ENCODE measurements at places on chromosomes 4 and X. TPM values are rescaled to one million over a fixed set of nuclear protein-coding genes. Genes with fewer than 3 reads are reported as not detected.
A peak's percentile ranks its signal among the peaks of the same experiment; 100 is the strongest.

The UCHL1 gene
- total RNA-seq = 1,483 TPM

DNA sequence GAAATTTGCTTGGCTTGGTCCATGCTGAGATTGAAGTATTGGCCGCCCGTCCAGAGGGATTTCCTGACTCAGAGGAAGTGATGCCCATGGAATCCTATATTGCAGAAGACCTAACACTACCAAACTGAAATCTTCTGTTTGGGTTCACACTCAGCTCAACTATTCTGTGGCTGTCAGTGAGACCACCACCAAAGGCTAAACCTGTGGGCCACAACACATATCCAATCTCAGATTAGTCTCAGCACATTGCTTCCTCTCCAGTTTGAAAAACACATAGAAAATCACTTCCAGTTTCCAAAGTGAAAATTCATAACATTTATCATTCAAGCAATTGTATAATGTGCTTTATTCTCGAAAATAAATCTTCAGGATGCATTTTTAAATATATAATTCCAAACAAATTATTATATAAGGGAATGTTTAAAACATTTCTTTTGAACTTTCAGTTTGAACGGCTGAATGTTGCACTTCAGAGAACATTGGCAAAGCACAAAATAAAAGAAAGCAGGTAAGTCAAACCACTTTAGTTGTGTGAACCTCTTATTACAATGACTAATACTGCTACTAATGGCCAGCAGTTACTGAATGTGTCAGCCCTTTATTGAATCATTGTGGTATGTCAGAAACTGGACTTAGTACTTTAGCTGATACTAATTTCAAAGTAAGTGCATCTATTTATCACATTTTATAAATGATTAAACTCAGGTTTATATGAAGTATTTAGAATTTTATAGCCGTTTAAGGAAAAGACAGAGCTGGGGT lies 37.0 kb downstream of the GUCY1A1 start:
- peak; percentile 49 for DNase-seq

DNA sequence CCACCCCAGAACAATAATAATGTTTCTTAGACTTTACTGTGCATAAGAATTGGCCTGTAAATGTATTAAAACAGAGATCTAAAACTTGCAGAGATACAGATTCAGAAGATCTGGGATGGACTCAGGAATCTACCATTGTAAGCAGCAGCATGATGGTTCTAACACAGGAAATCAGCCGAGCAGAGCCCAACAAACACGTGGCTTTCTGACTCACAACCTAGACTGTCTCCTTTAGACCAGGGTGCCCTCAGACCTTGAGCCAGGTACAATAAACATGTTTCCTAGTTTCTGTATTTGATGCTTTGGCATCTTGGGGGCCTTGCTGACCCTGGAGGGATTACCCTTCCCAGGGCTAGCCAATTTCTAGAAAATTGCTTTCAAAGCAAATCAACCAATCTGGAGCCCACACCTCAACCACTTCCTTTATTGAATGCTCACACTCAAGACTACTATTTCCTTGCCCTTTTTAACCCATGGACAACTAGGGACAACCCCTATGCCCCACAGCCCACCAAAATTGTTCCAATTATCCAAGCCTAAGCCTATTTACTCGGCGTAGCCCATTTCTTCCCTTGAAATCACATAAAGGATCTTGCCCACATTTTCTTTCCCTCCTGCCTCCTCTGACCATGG lies 80.5 kb downstream of the TBC1D9 start:
- DNase-seq = peak; percentile 48

The TCEANC gene
- 1.4 TPM for total RNA-seq

DNA sequence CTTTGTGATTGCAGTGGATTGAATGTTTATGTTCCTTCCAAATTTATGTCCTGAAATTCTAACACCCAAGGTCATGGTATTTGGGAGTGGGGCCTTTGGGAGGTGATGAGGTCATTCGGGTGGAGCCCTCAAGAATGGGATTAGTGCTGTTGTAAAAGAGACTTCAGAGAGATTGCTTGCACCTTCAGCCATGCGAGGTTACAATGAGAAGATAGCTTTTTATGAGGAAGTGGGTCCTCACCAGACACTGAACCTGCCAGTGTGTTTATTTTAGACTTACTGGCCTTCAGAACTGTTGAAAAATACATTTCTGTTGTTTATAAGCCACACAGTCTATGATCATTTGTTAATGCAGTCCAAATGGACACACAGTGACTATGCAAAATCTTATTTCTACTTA lies 161.0 kb upstream of the GPRIN3 start:
- DNase-seq = peak; percentile 1

GRCh38 chr4:94168321-94168720 lies 39.3 kb upstream of the SMARCAD1 start:
- DNase-seq = no peak

DNA sequence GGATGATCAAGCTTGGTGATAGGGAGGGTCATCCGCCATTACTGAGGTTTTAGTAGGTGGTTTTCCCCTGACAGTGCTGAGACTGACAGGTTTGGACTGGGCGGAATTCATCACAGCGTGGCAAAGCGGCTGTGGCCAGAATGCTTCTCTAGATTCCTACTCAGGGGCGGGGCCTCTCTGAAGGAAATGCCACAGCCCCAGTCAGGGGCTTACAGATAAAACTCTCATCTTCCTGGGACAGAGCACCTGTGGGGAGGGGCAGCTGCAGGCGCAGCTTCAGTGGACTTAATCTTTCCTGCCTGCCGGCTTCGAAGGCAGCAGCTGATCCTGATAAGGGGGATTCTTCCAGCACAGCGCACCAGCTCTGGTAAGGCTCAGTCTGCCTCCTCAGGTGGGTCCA lies 316.7 kb downstream of the RPA4 start:
- DNase-seq = no peak

DNA sequence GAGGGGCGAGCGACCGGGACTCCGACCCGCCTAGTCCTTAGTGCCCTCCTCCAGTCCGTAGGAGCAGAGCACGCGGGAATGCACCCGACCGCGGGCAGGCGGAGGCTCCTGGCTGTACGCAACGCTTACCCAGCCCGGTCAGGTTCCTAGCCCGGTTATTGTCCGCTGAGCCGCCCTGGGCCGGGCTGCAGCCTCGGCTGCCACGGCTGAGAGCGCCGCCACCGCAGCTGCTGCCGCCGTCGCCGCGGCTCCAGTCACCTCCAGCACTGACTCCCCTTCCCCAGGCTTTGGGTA lies at the start of gene AMER1:
AMER1 (minus strand) TSS at position 268 of the 294 bp plus-strand sequence. CDS start 12,422 bp downstream, outside the sequence.
- no peak for DNase-seq

The MAGEB17 gene
- total RNA-seq = not detected

The PAGE2 gene
- total RNA-seq = not detected

The LCORL gene
- 23.3 TPM for total RNA-seq

The AMER1 gene
- 5.3 TPM for total RNA-seq

- peak; percentile 20 for DNase-seq
Measured at GRCh38 chr4:52566136-52567031, 92.7 kb downstream of the USP46 start.

DNA sequence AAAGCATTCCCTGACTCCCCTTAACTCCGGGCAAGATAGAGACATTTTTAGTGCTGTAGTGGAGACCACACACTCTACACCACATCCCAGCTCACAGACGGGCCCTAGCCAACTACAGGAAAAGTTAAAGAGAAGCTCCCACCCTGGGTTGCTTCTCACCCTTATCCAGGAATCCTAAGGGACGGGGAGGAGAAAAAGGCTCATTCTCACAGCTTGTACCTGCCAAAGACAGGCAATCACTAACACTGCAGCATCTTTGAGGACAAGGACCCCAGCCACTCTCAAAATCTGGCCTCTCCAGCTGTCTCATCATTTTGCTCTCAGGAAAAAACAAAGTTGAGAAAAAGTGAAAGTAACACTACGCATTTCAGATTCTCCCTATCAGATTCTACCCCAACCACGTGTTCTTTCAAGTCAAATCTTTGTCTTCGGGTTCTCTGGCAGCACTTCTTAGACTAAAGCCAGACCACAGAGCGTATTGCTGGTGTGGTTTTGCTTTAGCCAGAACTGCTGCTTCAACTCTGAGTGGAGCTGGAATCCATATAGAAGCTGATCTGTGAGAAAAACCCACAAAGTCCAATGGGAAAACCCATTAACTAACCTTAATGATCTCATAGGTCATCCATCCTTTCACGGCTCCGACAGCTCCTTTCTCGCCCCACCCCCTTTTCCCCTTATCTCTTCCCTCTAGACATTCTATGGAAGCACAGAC lies 605.9 kb upstream of the DIPK2B start:
- DNase-seq = peak; percentile 95

The MAGEA2B gene
- total RNA-seq = 2.5 TPM

GRCh38 chr4:188956566-188956965 lies 817.3 kb downstream of the TRIML1 start:
- no peak for DNase-seq

DNA sequence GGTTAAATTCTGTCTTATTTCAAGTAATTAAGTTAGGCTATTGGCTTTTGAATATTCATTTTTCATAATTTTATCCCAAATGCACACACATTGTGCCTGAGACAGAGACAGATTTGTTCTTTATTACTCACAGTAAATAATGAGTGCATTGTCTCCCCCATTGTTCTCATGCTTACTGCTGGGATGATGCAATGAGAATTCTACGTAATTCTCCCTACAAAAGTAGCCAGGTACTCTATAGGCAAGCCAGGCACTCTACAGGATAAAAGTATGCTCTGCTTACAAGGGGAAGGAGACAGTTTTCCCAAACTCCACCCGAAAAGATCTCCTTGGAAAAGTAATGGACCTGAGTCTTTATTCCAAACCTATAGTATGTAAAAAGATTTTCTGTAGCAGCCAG lies 1890.7 kb upstream of the PCDH10 start:
- DNase-seq = no peak

GRCh38 chr4:141768954-141769353 lies 132.6 kb downstream of the IL15 start:
- peak; percentile 7 for DNase-seq

The RBM46 gene
- total RNA-seq = not detected

DNA sequence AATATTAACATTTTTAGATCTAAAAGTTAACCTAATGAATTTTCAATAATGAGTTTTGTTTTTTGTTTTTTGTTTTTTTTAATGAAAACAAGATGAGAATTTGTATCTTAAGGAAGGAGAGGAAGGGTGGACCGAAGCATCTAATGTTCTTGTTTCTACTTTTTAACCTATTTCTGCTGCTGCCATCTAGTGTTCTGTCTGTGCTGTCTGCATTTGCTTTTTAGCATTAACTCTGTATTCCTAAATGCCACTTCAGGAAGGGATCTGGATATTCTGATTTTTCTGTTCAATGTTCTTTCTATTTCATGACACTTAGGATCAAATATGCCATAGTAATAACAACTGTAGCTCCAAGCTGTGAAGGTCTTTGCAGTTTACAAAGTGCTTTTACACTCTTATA lies 161.7 kb downstream of the BRWD3 start:
- DNase-seq = peak; percentile 3

The TRIM61 gene
- not detected for total RNA-seq

The ETDA gene
- total RNA-seq = not detected

The RAP1GDS1 gene
- total RNA-seq = 42.3 TPM

DNA sequence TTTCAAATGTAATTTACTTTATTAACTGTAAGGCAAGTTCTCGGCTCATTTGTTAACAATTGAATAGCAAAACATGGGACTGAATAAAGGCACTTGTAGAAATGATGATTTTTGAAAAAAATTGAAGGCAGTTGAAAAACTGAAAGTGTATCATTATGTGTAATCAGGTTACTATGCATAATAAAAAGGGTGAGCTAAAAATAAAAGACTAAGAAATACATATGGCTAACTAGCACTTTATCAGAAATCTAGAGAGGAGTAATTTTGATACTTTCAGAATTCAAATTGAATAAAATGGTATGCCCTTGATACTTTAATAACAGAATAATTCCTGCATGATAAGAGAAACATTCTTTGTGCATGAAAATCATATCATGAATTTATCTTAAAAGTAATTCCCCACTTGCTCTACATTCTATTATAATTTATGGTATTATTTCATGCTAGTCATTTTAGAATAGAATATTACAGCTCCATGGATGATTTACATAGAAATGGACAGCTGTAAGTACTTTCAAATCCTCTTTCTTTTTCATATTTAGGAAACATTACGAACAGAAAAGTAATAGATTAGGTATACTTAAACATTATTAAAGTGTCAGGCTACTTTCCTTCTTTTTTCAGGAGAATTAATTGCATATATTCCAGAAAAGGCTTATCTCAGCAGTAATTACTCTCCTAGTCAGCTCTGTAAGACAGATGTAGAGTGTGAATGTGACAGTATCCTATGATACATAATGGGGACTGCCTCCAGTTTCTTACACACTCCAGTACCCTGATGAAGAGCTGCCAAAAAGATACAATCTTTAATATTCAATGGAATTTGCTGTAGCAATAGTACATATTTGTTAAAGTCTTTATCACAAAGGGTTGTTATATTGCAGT lies 697.3 kb downstream of the CCSER1 start:
- DNase-seq = no peak

Data from M059J (cell line).